ENCODE measurements at places on chromosomes 2 and 18. TPM values are rescaled to one million over a fixed set of nuclear protein-coding genes. Genes with fewer than 3 reads are reported as not detected.

DNA sequence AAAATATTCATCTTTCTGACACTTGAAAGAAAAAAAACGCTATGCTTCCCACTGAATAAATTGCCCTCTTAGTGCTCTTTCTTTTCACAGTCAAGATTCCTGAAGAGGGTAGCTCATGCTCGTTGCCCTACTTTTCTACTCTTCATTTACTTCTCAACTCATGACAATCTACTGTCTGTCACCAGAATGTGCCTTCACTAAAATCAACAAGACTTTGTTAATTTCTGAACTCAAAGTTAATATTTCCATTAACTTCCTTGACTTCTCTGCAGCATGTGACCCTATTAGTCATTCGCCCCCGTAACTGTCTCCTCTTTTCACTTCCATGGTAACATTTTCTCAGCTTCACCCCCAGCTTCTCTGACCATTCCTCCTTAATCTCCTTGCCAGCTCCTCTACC lies 98.9 kb upstream of the MAPRE2 start:
- no peak for DNase-seq

GRCh38 chr2:15719566-15720313 lies 128.1 kb downstream of the DDX1 start:
- no peak for DNase-seq

- DNase-seq = no peak
Observed at GRCh38 chr2:150640039-150640438, 152.6 kb upstream of the RND3 start.

GRCh38 chr18:78364388-78364960 lies 615.1 kb upstream of the SALL3 start:
- DNase-seq = no peak

DNA sequence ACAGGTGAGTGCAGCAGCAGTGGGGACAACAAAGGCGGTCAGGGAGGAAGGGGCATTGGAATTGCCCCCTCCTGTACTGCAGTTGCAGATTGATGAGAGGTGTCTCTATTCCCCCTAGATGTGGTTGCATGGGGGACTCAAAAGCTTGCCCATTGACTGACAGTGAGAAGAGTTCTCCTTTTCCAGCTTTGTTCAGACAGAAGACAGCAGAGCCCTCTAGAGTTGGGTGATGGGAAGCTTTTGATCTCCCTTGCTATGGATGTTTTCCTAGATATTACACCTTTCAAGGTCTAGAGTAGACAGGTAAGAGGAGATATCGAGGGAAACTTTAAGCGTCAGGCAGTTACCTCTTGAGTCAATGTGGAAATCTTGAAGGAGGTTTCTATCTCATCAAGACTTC lies 2.9 kb downstream of the PROKR1 start:
- no peak for DNase-seq

GRCh38 chr18:73980289-73980979 lies 167.2 kb downstream of the FBXO15 start:
- DNase-seq = no peak

GRCh38 chr18:2683055-2683454 lies 27.5 kb downstream of the SMCHD1 start:
- DNase-seq = no peak

- DNase-seq = no peak
Observed at GRCh38 chr2:101770726-101771125, 73.2 kb downstream of the MAP4K4 start.

FIGN gene
- total RNA-seq = 8.0 TPM

GALNT1 gene
- 115 TPM for total RNA-seq

ERBB4 gene
- total RNA-seq = 10.2 TPM

C2orf78 gene
- not detected for total RNA-seq

EPB41L3 gene
- 43.0 TPM for total RNA-seq

GPR39 gene
- 13.2 TPM for total RNA-seq

HOXD4 gene
- 22.4 TPM for total RNA-seq

IL1RN gene
- 80.2 TPM for total RNA-seq

EHD3 gene
- 12.7 TPM for total RNA-seq

Measured in ureter (tissue), 1 donor.